ENCODE measurements at places on chromosomes 4 and X.

GRCh38 chr4:7844594-7844991, 95.1 kb downstream of the AFAP1 start:
- no peak for DNase-seq

DNA sequence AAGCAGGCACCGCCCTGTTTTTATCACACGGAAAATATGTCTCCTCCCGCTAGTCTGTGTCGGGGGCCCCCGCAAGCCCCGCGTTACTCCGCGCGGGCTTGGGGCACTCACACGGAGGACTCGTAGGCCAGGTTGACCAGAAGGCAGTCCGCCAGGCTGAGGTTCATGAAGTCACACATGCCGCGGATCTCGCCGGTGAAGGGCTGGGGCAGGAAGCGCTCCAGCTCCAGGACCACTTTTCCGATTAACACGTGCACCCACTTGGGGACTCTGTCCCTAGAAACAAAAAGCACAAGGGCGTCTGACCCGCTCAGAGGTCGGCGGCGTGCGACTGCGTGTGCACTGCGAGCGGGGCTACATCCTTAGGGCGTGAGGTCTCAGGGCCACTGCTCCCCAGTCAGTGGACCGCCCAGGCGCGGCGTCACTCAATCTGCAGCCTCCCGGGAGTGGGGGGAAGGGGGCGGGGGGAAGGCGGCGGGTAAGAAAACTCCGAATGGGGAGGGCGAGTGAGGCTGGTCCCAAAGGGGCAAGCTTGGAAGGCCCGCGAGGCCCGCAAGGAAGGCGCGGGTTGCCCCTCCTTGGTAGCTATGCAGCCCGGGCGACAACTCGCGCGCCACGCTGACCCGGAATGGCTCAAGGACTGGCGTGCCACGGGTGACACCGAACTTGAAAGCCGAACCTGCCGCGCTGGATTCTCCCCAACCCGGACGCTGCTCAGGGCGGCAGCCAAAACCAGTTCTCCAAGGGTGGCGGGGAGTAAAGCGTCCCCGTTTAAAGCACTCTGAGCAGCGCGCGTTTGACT, 722 bp downstream of the NAAA start:
- peak; percentile 78 for DNase-seq

DNA sequence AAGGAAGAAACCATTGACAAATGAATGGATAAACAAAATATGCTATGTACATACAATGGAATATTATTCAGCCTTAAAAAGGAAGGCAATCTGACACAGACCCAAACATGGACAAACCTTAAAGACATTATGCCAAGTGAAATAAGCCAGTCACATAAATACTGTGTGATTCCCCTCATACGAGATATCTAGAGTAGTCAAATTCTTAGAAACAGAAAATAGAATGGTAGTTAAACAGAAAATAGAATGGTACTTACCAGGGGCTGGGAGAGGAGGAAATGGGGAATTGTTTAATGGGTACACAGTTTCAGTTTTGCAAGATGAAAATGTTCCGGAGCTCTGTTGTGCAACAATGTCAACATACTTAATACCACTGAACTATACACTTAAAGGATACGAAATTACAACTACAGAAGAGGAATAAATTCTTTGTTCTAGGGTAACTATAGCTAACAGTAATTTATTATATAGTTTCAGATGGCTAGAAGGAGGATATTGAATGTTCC, 47.8 kb upstream of the DUSP21 start:
- DNase-seq, result no peak

- no peak for DNase-seq
These were observed 90.2 kb upstream of the SOD3 start for GRCh38 chr4:24705016-24705753.

DNA sequence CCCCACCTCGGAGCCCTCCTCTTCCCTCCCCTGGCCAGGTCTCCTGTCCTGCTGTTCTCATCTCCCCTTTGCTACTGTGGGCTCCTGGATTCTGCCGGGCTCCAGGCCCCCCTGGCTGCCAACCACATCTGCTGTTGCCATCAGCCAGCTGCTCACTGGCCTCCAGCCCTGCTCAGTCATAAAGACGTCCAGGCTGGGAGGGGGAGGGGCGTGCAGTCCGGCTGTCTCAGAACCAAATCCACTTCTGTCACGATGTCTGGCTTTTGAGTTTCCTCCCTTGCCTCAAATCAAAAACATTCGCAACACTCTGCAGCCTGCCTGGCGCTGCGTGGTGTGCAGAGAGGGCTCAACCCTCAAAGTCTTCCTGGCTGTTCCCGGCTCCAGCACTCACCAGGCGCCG, 7.1 kb downstream of the RASL11B start:
- DNase-seq, result no peak

GRCh38 chr4:155541716-155542115, 124.9 kb upstream of the GUCY1A1 start:
- DNase-seq, result no peak

- DNase-seq, result peak; percentile 51
These were observed 660.3 kb upstream of the PITX2 start for GRCh38 chr4:111283066-111283677.

GRCh38 chrX:109709129-109709631, 23.9 kb downstream of the ACSL4 start:
- no peak for DNase-seq
